LHCN-M2 (cell line): ENCODE measurements at places on chromosomes 4 and X. TPM values are rescaled to one million over a fixed set of nuclear protein-coding genes. Genes with fewer than 3 reads are reported as not detected.

GRCh38 chrX:103441878-103442535 is 65.7 kb downstream of the BEX3 start:
- DNase-seq = no peak

DNA sequence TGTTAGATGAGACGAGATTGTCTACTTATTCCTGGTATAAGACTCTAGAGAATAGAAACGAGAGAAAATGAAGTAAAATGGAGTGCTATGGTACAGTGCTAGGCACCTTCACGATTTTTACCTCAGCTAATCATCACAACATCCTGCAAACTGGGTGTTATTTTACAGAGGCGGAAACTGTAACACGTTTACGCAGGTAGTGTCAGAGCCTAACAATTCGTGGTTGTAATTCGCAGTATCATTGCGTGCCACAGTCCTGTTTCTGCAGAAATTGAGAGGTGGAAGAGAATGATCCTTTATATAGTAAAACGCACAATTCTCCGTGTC is 383 bp upstream of the TBC1D19 start:
- DNase-seq = no peak

GRCh38 chr4:116531870-116532269 is 553.5 kb downstream of the TRAM1L1 start:
- DNase-seq = no peak

Gene NDP
- 1.1 and 1.8 TPM in 2 replicates for total RNA-seq
